ENCODE measurements at places on chromosomes 7 and 10.
A peak's percentile ranks its signal among the peaks of the same experiment; 100 is the strongest.

DNA sequence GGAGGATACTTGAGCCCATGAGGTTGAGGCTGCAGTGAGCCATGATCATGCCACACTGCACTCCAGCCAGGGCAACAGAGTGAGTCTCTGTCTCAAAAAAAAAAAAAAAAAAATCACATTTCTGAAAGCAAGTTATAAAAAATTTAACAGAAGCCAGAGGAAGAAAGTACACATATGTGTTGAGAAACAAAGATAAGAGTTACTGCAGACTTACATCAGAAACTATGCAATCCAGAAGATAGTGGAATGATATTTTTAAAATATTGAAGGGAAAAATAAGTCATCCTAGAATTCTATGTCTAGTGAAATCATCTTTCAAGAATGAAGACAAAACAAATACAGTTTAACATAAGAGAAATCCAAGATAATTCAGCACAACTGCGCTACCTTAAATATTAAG lies 46.9 kb downstream of the ZNF518A start:
- no peak for DNase-seq

DNA sequence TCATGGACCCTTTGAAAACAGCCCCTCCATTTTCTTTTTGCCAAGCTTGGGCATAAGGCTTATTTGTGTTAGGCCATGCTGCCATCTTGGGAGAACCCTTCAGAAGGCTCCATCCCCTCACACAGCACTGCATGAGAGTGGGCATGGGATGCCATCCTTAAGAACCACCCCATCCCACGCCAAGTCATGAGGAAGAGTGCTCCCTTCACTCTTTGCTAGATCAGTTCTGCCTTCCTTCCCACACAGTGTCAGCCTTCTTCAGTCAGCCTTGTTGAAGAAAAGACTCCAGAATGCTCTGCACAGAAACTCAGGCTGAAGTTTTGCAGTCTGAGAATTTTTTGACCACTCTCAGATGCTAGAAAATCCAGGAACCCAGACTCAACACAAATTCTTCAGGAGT lies 15.5 kb upstream of the CHN2 start:
- no peak for DNase-seq

DNA sequence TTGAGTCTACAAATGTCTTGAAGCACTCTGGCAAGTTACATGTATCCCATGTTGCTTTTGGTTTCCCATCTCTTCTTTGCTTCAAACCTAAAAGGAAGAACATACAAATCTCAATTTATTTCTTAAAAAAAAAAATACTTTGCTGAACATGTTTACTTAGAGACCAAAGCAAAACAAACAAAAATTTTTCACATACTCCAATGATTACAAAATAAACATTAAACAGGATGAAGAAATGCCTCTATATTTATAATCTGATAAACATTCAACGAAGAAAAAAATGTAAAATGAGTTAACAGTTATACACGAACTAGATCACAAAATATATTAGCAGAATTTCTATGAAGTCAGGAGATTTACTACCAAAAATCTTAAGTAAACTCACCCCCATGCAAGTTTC lies 31.3 kb downstream of the FAM204A start:
- peak; percentile 18 for DNase-seq

DNA sequence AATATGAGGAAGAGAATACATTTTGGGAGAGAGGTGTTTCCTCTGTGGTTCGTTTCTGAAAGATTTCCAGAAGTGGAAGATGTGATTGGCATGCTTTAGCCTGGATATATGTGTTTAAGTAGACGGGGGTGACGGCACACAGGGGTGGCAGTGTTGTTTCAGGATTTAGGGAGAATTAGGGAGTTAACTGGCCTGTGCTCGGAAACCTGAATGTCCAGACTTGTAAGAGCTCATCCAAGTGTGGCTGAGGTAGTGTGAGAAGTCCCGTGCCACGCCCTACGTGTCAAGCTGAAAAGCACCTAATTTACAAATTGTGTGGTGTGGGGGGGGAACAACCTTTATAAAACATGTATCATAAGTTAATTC lies 1.1 kb downstream of the RALA start:
- no peak for DNase-seq

- peak; percentile 87 for DNase-seq
These were observed 302.7 kb downstream of the SUGCT start for GRCh38 chr7:40437498-40437897.

- DNase-seq = peak; percentile 46
These were observed 46.9 kb downstream of the ZNF438 start for GRCh38 chr10:30984563-30985328.

DNA sequence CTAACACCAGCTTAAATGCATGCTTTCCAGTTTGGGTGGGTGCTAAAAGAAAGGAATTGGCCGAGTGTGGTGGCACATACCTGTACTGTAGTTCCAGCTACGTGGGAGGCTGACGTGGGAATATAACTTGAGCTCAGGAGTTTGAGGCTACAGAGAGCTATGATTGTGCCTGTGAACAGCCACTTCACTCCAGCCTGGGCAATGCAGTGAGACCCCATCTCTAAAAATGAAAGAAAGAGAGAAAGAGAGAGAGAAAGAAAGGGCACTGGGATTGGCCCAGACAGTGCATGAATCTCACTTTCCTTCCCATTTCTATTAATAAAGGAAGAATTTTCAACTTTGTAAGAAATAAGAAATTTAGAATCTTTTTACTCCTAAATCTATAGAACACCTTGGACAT lies 265.4 kb downstream of the CREB5 start:
- DNase-seq = no peak

- peak; percentile 75 for DNase-seq
These were observed at the start of gene DPYSL4 for GRCh38 chr10:132186488-132187429. TSS of gene DPYSL4 (plus strand) at chr10:132186948. CDS start at chr10:132187064, 116 bp downstream.

DNA sequence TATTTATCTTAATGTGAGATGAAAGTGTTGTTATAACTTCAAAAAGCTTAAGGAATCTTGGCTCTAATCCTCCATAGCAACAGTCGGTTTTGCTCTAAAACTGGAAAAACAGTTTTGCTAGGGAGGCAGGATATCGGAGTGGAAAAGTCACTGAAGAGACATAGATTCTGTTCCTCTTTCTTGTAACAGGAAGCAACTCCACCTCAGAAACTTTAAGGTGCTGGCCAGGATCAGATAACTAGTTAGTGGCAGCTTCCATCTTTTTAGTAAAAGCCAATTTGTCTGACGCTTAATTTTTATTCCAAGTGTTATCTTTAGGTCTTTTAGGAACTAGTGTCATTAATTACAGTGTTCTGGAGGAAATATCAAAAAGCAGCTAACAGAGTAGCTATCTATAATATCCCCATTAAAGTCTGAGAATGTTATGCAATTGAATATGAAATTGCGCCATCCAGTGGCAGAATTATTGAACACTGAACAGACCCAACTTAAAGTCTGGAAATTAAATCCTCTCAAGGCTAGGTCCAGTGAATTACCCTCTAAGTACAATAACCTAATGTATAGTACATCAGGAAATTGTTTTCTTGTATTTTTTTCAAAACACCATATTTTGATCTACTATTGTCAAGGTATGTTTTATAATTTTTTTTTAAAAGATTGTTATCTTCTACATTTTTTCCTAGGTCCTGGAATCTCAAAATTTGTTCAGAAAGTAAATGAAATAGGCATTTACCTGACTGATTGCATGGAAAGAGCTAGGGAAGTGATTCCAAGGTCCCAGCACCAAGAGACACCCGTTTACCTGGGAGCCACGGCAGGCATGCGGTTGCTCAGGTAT lies 65.9 kb upstream of the CC2D2B start:
- peak; percentile 53 for DNase-seq

DNA sequence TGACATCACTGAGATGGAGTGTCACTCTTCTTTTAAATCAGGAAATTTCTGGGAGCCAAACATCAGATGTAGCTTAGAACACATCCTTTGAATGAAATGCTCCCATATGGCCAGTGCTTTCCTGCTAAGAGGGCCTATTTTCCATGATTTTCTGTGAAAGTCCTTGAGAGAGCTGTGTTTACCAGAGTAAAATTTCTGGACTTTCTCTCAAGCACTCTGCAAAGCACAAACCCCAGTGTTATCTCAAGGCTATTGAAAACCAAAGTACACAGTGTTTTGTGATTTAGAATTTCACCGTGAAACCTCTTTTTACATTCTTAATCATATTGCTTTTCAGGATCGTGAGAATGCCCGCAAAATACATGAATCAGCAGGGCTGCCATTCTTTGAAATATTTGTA lies 54.0 kb downstream of the PAPSS2 start:
- DNase-seq = no peak

GRCh38 chr7:16619979-16620408 lies 25.6 kb downstream of the ANKMY2 start:
- no peak for DNase-seq

DNA sequence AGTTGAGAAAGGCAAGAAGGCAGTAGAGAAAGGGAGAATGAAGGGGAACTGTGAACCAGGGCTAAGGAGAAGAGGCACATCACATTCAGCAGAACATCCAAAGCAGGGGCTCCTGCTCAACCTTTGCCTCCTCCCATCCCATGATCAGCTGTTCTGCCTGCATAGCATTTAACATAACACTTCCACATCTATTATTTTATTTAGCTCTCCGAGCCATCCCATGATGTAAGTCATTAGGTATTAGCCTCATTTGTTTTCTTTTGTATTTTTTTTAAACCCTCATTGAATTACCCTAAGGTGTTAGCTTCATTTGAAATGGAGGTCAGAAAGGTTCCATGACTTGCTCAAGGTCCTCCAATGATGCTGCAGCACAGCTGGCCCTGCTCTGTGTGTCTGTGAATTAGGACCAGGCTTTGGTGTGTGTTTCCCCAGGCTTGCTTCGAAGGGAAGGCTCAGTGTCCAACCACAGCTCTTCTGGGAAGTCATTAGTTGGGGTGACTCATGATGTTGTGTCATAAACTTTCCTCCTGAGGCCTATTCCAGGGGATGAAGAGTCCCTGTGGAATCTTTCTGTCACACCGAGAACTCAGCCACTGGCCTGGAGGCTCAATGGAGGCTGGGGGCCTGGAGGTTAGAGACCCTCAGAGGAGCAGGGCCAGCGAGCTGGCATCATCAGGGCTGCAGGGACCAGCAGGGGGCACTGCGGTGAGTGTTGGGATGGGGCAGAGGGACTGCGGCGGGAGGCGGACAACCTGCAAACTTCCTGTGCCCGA lies 16.5 kb downstream of the NPFFR1 start:
- peak; percentile 98 for DNase-seq

DNA sequence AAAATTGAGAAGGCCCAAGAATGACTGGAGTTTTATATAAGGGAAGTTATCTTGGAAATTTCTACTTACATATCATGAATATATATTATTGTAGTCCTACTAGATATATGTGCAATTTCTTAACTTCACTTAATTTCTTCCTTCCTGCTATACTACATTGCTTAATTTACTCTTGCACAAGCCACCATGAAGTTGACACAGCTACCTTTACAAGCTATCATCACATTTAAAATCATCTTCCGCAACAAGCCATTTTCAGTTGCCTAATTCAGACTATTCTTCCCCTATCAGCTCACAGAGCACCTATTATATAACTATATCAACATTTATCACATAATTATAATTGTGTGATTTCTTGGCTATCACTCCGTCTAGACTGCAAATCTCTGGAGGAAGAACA lies 418.4 kb downstream of the PARD3 start:
- DNase-seq = no peak

GRCh38 chr10:126840576-126841135 lies 64.6 kb upstream of the DOCK1 start:
- DNase-seq = no peak

DNA sequence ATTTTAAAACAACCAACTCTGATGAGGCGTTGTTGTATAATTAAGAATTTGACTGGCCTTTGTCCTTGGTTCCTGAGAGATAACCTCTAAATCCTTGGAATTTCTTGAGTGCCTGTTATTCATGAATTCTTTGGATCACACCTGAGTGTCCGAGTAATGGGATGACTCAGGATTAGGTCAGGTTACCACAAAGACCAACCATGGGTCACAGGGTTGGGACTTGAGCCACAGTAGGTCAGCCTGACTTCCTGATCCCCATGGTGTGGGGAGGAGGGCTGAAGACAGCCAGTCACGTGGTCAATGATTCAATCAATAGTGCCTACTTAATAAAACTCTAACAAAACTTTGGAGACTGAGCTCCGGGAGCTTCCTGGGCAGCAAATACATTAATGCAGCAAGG lies 192.5 kb downstream of the GFRA1 start:
- DNase-seq = peak; percentile 12

DNA sequence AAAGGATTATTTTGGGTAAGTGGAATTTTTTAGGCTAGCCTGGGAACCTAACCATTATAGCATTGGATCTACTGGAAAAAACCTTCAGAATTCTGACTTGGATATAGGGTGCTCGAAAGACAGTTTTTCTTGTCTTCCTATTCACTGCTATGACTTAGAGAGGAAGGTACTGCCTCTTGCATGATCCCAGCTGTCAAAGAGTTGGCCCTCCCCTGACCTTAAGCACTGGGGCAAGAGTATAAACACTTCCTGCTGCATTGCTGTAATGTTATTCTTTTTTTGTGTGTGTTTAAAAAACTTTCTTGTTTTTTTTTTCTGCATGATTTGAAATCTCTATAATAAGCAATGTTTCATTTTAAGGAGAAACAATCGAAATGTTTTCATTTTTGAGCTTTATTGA lies 113.0 kb downstream of the LRMDA start:
- DNase-seq = no peak

DNA sequence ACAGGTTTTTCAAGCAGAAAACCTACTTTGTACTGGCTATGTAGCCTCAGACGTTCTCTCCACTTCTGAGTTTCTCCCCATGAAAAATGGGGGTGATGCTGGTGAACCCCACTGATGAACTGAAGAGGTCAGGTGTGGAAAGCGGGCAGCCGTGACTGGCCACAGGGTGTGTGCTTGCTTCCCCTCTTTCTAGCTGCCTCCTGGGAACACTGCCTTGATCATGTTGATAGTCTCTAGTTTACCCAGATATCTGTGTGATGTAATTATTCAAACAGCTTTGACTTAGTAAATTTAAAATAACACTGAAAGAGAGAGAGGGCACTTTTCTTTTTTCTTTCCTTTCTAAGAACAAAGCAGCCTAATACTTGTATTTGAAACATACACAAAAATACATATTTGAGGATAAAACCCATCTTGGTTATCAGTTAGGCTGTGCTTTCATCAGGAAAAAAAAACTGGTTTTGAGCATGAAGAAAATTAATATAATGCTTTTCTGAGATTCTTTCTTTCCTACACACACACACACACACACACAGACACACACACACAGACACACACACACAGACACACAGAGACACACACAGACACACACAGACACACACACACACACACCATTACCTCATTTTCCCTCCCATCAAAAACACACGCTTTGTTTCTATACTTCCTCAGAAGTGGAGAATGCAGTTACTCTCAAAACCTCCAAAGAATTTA lies 76.7 kb downstream of the MACC1 start:
- DNase-seq = no peak

DNA sequence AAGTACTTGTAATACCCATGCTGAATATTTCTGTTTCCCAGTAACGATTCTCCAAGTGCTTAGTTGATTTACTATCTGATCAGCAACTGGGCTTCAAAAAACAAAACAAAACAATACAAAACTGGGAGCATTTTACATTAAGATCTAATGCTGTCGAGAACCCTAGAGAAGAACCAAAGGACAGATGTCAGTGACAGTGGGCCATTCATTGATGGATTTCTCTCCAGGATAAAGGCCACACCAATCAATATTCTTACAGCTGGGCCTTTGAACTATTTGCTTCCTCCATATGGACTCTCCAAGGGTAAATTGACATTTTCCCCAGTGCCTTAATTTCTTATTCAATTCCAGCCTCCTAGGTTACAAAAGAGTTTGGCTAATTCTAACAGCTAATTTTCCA lies 217.5 kb downstream of the ADAM12 start:
- DNase-seq = no peak

Measured in AG08395 (cell line).